Upper lobe of right lung (tissue), 1 donor: ENCODE measurements at places on chromosomes 11 and 22.
A peak's percentile ranks its signal among the peaks of the same experiment; 100 is the strongest.

DNA sequence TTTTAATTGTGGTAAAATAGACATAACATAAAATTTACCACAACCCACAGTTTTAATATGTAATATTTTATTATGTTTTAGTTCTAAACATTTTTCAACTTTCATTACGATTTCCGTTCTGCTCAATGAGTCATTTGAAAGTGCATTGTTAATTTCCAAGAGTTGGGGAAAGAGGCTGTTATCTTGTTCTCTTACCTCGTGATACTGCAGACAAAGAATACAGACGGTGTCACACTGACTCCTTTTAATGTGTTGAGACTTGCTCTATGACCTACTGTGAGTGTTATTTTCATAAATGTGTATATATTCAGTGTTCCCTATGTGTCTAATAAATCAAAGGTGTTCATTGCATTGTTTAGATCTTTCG, 10.8 kb upstream of the RAC2 start:
- no peak for DNase-seq

DNA sequence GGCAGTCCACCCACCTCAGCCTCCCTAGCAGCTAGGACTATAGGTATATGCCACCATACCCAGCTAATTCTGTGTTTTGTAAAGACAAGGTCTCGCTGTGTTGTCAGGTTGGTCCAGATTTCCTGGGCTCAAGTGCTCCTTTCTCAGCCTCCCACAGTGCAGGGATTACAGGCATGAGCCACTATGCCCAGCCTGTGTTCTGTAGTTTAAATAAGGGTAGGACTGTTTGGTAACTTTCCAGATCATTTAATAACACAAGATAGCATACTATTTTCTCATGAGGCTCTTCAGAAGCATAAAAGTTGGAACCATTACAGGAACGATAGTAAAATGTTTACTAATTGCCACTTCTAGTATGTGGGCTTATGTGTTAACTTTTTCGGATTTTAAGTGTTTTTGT, 38.0 kb upstream of the GRIK4 start:
- no peak for DNase-seq

GRCh38 chr22:35409783-35410662, 10.1 kb downstream of the MCM5 start:
- DNase-seq, result peak; percentile 81

DNA sequence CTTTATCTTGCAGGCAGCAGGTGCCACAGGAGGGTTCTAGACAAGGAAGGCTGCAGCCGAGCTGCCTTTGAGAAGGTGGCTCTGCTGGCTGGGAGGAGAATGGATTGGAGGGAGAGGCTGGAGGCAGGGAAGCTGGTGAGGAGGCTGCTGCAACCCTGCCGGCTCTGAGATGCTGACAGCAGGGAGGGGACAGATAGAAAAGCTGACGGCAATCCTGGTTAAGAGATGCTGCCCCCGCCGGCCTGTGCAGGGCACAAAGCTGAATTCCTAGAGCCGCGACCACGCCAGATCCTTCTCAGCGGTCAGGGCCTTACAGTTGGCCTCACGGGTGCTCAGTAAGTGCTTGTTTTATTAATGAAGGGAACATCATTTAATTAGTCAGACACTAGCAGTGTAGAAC, 105.4 kb downstream of the CACNA1I start:
- DNase-seq, result no peak

- no peak for DNase-seq
These were observed 75.7 kb upstream of the INCENP start for GRCh38 chr11:62048100-62048499.

DNA sequence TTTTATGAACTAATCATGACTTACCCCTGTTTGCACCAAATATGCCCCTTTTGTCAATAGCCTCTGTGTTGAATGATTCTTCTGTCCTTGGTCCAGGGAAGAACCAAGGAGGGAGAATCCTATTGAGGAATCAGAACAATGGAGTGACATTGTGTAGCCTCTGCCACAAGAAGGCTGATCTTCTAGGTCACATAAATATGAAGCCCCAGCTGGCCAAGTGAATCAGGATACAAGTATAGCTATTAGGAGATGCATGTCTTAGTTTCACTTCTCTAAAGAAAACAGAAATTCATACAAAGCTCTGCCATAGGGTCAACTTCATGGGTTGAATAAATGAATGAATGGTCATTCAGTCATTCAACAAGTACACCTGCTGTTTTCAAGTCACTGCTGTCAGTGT, 118.2 kb upstream of the BLID start:
- DNase-seq, result no peak

DNA sequence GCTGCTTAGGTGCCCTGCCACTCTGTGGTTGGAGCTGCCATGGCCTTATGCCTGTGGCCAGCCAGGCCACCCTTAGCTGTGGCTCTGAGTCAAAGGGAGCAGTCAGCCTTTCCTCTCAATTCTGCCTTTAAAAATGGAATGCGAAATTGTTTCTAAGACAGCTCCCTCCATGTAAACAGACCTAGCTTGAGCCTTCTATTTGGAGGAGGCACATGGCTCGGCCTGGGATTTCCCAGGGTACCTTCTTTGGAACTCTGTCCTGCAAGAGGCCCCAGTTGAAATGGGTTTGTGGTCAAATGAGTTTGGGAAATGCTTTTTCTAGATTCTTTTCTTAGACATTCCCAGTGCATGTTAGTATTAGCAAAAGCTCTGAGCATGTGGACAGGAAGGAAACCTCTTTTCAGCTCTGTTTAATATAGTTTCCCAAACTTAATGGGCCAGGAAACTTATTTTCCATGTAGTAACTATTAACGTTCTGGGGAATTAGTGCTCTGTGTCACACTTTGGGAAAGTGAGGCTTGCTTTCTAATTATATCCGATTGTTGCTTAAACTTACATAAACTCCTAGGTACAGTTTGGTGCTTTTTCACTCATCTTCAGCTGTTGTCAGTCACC, 7.8 kb downstream of the PHOX2A start:
- no peak for DNase-seq

GRCh38 chr11:111585371-111585770, 16.9 kb upstream of the SIK2 start:
- DNase-seq, result no peak

DNA sequence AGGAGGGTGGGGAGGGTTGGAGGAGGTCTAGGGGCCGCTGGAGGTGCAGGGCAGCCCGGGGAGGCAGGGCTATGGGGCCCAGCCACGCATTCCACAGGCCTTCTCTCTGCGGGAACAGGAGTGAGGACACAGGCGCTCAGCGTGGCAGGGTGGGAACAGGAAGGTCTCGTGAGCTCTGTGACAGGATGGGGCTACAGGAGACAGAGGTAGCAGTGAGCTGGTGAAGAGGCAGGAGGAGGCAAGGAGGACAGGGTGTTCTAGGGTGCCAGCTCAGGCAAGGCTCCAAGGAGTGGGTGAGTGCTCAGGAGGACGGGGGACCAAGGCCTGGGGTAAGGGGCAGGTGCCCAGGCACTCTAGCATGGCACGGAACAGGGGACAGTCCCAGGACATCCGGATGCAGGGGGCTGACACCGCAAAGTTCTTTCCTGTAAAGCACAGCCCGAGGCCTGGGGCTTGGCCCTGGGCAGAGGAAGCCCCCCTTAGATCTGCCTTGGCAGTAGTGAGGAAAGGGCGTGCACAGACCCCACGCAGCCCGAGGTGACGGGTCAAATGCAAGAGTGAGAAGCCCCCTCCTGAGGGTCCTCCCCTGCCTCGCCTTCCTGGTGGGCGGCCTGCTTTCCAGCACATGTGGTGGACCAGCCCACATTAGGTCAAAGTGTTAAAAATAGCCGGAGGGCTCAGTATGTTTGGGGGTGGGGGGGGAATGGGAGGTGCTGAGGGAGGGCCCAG, 4.7 kb upstream of the NEAT1 start:
- peak; percentile 84 for DNase-seq

- DNase-seq, result no peak
These were observed 56.9 kb downstream of the AMOTL1 start for GRCh38 chr11:94825031-94825430.

DNA sequence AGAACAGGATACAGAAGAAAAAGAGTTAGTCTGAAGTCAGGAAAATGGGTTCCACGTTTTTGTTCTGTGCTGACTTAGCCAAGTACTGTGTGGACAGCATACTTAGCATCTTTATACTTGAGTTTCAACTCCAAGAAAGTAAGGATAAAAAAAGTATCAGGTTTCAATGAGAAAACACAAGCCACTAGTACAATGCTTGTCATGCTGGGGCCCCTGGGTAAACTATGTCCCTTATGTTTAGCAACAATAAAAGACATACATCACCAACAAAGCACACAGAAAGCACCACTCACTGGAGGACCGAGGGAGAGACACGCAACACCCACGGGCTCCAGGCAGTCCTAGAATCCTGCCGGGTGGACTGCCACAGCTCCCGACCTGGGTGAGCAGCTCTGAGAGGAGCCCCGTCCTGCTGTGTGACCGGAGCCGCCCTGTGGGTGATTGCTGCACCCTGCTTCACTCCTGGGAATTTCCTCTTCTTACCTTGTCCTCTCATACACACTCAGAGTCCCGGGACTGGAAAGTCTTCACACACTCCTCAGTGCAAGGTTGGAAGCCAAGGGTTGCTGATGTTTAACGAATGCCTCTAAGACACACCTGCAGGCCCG, 890.5 kb downstream of the BRD1 start:
- peak; percentile 36 for DNase-seq

GRCh38 chr11:99370549-99371216, 349.9 kb downstream of the CNTN5 start:
- DNase-seq, result no peak

DNA sequence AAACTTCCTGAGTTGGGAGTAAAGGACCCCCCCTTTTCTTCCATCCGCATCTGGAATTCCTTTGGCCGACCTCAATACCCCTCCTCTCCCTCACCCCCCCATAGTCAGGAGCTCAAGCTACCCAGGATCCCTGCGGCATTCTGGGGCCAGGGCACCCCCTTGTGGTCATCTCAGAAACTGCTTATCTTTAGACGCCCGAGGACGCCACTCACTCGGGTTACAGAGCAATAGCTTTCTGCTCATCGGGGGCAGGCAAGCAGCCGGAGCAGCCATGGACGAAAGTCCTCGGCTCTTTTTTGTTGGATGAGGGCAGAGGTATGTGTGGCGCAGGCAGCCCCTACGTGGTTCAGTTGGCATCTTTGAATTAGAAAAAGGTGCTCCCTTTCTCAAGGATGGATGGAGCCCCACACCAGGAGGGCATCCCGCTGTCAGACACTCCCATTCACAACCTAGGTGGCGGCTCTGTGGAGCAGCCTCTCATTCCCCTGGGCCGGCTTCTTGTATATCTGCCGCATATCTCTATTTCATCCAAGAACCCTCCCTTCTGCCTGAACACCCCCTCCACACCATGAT, 2.3 kb downstream of the C1QTNF5 start:
- DNase-seq, result peak; percentile 78

GRCh38 chr22:41925783-41926460, 684 bp downstream of the TNFRSF13C start:
- DNase-seq, result peak; percentile 81

- no peak for DNase-seq
These were observed 19.8 kb downstream of the LRP4 start for GRCh38 chr11:46898396-46899095.

DNA sequence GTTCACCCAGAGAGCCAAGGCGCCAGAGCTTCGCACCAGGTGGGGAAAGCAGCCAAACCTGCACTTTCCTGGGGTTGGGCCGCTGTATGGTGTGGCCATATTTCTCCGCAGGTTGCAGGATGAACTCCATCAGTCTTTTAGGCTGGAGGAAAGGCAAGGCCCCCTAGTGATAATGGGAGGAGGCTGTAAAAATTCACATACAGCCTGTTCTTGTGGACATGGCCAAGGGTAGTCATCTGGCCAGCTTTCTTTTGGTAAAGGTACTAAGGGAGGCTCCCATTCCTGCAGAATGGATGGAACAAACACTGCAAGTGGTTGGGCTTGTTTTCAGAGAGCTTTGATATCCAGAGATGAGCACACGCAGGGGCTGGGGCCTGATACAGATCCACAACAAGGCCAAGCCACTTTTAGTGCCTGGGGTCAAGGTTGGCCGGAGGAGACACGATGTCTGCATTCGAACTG, 29.6 kb downstream of the C22orf31 start:
- DNase-seq, result no peak

- DNase-seq, result no peak
These were observed 64.8 kb downstream of the CADM1 start for GRCh38 chr11:115439385-115439784.

DNA sequence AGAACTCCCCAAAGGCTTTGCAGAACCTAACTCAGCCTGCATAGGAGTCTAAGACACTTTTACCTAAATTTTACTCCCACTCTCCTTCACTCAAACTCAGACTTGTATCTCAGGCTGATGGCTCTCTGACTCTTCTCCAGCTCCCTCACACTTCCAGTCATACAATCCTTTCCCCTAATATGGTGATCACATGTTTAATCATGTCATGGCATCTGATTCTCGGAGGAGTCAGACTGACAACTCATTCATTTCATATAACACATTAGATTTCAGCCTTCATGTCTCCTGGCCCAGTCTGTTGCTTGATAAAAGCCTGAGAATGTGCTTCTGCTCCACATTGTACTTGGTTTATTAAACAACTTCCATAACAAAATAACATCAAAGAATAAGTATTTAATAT, 1503.9 kb upstream of the TENM4 start:
- no peak for DNase-seq

DNA sequence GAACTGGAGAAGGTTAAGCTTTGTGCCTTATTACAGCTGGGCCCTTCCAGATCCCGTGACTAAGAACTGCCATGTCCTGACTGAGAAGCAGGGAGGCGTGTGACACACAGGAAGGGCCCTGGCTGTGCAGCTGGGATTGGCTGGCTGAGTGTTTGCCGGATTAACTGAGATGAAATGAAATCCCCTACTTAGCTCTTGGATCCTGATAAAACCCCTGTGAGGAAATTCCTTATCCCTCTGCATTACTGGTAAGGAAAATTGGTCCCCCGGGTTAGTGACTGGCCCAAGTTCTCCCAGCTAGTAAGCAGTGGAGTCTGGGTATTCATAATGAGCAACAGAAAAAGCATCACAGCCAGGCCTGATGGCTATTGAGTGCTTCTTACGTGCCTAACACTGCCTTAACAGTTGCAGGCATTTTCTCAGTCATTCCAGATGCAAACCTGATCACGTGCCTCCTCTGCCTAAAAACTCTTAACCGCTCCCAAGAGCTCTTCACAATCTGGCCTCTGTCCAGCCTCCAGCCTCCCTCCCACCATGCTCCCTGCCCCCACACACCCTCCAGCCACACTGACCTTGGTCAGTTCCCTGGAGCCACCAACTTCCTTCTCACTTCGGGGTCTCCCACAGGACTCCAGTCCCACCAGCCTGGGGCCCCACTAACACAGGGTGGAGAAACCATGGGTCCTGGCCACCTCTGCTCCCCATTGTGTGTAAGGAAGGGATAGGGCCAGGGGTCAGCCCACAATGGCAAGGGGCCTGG, 37.8 kb downstream of the ARRB1 start:
- peak; percentile 82 for DNase-seq

GRCh38 chr11:62874851-62875250, 5.8 kb upstream of the SLC3A2 start:
- DNase-seq, result no peak

GRCh38 chr11:123250892-123251656, 56.0 kb upstream of the CLMP start:
- no peak for DNase-seq
